Kidney epithelial cell (primary cell): ENCODE measurements at places on chromosomes 3 and 15. TPM values are rescaled to one million over a fixed set of nuclear protein-coding genes. Genes with fewer than 3 reads are reported as not detected.

ADGRG7 gene
- total RNA-seq, result not detected in 2 replicates

WNT5A gene
- total RNA-seq, result 10.7 and 16.4 TPM in 2 replicates

DNA sequence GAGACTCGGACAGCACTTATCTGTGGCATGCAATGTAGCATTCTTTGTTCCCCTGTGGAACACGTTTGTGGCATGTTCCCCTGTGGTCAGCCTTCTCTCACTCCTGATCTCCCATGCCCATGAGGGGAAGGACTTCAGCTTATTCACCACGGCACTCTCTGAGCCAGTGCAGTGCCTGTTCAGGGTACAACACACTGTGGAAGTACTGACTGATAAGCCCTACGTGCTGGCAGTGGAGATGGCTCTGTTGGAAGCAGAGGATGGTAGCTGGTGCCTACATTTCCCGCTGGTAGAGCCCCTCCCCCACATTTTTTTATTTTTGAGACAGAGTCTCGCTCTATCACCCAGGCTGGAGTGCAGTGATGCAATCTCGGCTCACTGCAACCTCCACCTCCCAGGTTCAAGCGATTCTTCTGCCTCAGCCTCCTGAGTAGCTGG, 43.5 kb upstream of the ETV5 start:
- no peak for DNase-seq

HDGFL3 gene
- 54.4 and 77.3 TPM in 2 replicates for total RNA-seq

TRH gene
- total RNA-seq, result not detected in 2 replicates

- no peak for DNase-seq
Measured at GRCh38 chr3:5505163-5505562, 317.7 kb downstream of the EDEM1 start.

DNA sequence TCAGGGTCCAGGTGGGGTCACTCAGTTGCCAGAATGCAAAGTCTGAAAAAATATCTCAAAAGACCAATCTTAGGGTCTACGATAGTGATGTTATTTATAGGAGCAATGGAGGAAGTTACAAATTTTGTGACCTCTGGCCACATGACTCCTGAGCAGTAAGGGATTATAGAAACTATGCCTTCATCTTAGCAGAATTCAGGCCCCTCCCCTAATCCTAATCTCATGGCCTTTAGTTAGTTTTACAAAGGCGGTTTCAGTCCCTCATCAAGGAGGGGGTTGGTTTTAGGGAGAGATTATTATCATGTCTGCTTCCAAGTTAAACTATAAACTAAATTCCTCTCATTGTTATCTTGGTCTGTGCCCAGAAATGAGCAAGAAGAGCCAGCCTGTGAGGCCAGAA, 5.9 kb upstream of the DCP1A start:
- DNase-seq, result no peak

DNA sequence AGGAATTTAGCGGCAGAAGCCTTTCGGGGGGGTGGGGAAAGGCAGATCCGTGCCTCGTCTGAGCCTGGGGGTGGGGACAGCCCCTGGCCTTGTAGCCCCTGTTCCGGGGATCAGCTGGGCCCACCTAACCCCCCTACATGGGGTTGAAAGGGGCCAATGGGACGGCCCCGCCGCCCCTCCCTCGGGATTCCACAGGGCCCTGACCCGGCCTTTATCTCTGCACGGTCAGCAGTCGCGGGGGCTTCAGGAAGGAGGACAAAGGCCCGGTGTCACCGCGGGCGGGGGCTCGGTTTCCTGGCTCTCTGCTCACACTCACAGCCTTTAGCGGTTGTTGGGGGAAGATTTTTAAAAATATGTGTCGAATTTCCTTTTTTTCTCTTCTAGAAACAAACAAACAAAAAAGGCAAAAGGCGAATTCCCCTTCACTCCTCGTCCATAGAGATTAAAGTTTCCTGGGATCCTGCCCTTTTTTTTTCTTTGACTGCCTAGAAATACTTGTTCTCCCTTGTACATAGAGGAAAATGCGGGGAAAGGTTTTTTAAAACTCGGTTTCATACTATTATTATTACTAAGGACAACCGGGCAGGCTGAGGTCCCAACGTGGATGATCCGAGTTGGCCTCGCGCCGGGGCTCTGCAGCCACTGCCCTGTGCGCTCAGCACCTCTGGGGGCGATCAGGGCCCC, 7.9 kb downstream of the FOXL2 start:
- DNase-seq, result no peak

GRCh38 chr3:161556533-161556932, 59.9 kb downstream of the OTOL1 start:
- no peak for DNase-seq

SV2B gene
- 1.8 and 3.3 TPM in 2 replicates for total RNA-seq

PRTG gene
- total RNA-seq, result 7.9 and 9.4 TPM in 2 replicates

DNA sequence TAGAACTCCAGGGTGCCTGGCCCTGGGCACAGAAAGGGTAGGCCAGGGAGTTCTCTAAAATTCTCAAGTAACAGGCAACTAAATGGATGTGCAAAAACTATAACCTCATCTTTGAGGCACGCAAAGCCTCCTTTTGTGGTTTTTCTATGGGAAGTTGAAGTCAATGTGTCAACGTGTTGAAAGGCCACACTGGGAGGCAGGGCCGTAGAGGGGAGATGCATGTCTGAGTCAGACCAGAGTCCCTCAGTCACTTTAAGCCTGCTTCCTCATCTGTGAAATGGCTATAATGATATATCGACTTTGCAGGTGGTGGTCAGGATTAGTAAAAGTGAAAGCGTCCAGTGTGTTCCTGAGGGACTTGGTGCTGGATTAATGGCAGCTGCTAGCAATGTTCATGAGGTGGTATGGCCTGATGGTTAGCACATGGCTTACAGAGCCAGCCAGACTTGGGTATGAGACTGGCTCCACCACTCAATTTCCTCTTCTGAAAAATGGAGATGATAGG, 17.0 kb downstream of the TGM5 start:
- peak; percentile 60 for DNase-seq

DNA sequence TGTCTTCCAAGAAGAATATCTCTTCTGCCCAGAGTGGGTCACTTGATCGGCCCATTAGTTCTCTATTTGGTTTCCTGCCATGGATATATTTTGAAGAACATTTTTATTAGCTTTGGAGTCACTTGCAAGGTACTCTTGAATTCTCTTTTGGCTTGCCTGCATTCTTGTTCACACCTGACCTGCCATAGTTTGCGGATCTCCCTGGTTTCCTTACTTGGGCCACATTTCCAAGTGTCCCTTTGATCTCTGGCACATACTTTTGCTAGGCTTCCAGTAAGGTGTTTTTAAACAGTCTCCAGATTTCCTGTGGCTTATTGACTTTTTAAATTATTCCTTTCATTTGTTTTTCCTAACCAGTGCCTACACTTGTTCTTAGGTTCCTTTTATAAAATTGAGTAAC, 488.5 kb upstream of the MDFIC2 start:
- no peak for DNase-seq

GRCh38 chr3:140717921-140718320, 40.1 kb downstream of the TRIM42 start:
- DNase-seq, result no peak

GRCh38 chr15:37652646-37653417, 281.6 kb upstream of the TMCO5A start:
- DNase-seq, result no peak
